ENCODE measurements at places on chromosomes 2 and 18.
A peak's percentile ranks its signal among the peaks of the same experiment; 100 is the strongest.

DNA sequence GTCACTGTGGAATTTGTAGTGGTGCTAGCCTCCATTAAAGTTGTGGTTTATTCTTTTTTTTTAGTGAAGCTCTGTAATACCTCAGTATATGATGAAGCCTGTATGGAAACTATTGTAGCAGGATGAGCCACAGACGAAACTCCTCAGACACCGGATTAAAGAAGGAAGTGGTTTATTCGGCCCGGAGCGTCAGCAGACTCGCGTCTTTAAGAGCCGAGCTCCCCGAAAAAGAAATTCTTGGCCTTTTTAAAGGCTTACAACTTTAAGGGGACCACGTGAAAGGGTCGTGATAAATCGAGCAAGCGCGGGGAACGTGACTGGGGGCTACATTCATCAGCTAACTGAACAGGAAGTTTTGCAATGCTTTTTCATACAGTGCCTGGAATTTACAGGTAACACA is 8.1 kb upstream of the CCL20 start:
- no peak for DNase-seq

GRCh38 chr2:199602271-199602895 is 144.6 kb upstream of the SATB2 start:
- no peak for DNase-seq

- DNase-seq: no peak
These were observed 27.7 kb downstream of the HS1BP3 start for GRCh38 chr2:20623241-20623640.

DNA sequence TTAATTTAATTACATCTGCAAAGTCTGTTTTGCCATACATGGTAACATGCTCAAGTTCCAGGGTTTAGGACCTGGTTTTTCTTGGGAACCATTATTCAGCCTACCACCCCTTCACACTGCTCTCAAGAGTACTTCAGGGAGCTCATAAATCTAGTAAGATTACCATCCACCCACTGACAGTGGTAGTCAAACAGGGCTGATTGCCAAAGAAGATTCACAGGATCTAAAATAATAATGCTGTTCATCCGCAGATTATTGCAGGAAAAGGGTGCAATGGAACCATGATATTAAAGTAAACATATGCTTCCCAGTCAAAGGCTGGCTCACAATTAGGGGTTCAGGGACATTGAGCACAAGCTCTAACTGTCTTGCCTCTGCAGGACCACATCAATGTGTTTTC is 148.0 kb upstream of the CYRIA start:
- no peak for DNase-seq

GRCh38 chr18:10524507-10525370 is 1.1 kb upstream of the NAPG start:
- DNase-seq: no peak

GRCh38 chr2:130355172-130355577 is 681 bp upstream of the PTPN18 start:
- no peak for DNase-seq

- no peak for DNase-seq
These were observed 164.6 kb downstream of the SEPTIN10 start for GRCh38 chr2:109448946-109449788.

DNA sequence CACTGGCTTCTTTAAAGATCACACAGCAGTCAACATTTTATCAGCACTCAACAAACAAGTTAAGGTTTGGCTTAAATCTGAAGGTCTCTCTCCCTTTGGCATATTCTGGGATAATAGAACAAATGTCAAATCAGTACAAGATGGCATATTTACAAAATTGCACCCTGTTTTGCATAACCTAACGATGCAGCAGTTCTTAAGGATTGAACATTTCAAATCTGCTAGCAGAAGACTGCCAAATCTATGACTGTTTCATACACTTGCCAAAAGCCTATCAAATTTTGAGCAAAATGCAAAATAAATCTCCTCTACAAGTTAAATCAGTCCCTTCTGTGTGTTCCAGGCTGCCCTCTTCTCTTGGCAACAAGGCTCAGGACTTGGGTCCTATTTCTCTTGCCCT is 73.6 kb downstream of the DPP4 start:
- DNase-seq: no peak

GRCh38 chr2:147051814-147052213 is 793.0 kb upstream of the ACVR2A start:
- no peak for DNase-seq

- DNase-seq: no peak
These were observed 2.8 kb downstream of the CNOT11 start for GRCh38 chr2:101255501-101255900.

DNA sequence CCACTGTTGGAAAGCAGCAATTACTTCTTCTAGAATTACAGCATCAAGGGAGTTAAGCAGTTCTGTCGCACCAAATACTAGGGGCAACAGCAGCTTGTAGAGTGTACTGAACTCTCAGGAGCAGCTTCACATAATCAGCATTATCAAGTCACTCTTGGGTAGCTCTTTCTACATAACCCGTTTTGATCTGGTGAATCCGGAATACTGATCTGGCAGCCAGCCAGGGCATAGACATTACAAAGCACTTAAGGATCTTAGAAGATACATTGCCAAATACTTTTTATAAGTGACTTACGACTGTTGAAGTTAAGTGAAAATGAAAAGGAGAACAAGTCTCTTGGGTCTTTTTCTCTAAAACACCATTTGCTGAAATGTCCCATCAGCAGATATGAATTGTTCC is 73.2 kb upstream of the NETO1 start:
- DNase-seq: no peak

- DNase-seq: no peak
These were observed 462.7 kb downstream of the TGIF1 start for GRCh38 chr18:3912705-3913104.

- DNase-seq: no peak
These were observed 201.3 kb downstream of the EPHA4 start for GRCh38 chr2:221370857-221371211.

- no peak for DNase-seq
These were observed 172.5 kb downstream of the PDE11A start for GRCh38 chr2:177900082-177900481.

GRCh38 chr2:145460112-145460511 is 940.2 kb upstream of the ZEB2 start:
- DNase-seq: no peak

DNA sequence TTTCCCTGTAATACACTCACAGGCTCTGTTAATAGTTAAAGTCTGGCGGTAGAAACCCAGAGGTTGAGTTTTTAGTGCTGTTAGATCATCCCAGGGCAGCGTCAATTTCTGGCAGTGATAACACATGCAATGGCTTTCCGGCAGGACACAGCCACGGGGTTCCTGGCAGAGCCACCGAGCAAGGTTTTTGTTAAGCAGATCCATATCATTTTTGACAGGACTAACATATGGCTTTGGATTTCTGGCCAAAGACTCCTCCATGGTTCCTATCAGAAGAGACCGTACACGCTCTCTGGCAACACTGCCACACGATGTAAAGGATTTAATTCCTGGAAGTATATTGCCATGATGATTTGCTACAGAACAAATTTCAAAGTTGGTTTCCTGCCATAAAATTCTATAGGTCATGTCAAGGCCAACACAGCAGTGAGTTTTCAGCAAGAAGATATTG is 854.3 kb downstream of the LRRTM4 start:
- no peak for DNase-seq

DNA sequence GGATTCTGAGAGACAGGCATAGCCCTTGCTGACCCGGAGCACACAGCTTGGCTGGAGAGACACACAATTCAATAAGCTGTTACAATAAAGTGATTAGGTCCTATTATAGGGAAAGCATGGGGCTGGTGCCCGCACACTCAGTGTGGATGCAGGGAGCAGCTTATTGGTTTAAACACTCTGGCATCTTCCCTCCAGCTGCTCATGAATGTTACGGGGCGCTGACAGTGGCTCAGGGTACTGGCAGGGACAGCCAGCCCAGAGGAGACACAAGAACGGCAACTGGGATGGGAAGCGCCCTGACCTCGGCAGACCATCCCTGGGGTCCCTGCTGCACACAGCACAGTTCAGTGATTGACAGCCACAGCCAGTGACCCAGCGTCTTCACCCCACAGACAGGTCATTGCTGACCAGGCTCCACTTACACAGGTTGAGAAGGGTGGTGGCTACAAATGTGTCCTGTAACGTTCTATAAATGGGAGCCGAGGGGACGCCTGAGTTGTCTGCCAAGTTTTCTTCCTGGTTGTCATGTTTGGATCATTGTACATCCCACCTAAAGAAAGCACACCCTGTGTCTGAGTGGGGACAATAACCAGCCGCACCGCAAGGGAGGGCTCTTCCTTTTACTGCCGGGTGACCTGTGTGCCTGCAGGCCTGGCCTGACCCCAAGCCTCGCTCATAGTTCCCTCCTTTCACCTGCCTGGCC is 60.3 kb downstream of the SH3BP4 start:
- no peak for DNase-seq

- DNase-seq: peak; percentile 85
These were observed at the start of gene MRPS9 for GRCh38 chr2:105037572-105038382. Gene MRPS9 (plus strand): TSS chr2:105038069. CDS start chr2:105038093, 24 bp downstream.

DNA sequence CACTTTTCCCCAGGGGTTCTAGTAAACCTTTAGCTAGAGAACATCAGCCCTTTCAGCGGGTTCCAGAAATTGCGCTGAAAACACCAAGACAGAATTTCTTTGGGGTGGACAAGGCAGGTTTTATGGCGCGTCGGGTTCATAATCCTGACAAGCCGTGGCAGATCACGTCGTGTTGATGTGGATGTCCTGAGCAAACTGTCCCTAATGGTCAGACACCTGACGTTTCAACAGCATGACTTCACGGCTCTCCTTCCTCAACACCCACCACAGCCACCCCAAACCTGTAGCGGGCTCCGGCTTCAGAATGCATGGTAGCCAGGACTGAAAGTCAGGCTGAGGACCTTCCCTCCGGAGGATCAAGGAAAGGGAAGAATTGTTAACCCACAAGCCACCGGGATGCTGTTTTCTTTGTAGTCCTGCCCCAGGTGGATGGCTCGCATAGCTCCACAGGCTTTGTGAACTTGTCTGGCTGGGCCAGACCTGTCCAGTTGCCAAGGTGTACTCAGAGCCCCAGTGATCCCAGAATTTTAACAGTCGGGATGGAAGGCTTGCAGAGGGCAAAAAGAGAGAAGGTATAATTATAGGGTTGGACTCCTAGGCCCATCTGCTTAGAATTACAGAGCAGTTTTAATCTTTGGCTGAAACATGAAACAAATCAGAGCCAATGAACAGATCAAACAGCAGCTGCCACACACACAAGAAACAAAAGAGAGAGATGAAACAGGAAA is 1.5 kb downstream of the APCDD1 start:
- DNase-seq: no peak

DNA sequence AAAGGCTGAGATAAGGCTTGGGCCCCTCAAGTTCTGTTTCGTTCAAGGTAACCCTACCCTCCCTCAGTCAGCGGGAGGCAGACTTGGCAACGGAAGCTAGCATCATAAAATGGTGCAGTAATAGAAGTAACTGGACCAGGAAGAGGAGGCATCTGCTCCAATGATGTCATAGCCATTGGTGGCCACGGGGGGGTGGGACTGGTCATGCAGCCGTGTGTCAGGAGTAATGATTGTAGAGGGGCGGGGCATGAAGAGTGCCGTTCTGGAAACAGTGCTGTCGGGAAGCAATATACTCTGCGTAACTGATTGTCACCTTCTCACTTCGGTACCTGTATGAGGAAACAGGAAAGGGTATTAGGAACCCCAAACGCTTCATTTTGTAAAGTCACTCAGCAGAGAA is 6.9 kb upstream of the POLR2D start:
- no peak for DNase-seq

GRCh38 chr18:44823782-44824181 is 143.1 kb downstream of the SETBP1 start:
- no peak for DNase-seq

GRCh38 chr2:12806549-12807242 is 90.0 kb downstream of the TRIB2 start:
- DNase-seq: no peak

DNA sequence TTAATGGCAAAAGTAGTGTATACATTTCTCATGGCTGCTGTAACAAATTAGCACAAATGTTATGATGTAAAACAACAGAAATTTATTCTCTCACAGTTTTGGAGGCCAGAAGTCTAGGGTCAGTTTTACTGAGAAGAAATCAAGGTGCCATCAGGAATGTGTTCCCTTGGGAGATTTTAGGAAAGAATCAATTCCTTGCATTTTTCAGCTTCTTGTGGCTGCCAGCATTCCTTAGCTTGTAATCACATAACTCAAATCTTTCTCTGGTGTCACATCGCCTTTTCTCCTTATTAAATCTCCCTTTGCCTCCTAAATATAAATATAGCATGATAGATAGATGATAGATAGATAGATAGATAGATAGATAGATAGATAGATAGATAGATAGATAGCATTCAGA is 307.0 kb upstream of the REG3G start:
- no peak for DNase-seq

- peak; percentile 67 for DNase-seq
These were observed 74.9 kb downstream of the LONRF2 start for GRCh38 chr2:100247256-100248043.

- DNase-seq: no peak
These were observed 99.5 kb upstream of the ITGB6 start for GRCh38 chr2:160299540-160299939.

DNA sequence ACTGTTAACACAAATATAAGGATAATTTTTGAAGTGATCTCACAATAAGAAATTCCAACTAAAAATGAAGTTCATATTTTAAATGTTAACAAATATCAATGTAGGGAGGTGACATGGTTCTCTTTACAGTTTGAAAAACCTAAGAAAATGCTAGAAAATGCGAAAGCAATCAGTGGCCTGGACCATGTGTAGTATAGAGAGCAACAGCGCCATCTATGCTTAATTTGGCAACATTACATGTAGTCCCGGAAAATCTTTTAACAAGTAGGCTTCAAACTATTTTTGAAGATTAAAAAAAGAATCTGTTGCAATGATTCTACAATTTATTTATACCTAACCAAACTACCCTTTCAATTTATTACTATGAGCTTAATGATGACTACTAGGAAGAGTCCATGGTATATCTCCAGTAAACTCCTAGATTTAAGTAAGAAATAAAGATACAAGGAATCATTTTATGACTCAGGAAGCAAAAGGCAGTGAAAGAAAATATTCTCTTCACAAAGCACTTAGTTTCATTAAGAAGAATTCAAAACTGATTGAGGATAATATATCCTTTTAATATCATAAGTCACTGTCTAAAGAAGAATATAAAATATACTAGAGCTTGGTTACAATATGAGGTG is 33.3 kb downstream of the NDUFA10 start:
- no peak for DNase-seq

DNA sequence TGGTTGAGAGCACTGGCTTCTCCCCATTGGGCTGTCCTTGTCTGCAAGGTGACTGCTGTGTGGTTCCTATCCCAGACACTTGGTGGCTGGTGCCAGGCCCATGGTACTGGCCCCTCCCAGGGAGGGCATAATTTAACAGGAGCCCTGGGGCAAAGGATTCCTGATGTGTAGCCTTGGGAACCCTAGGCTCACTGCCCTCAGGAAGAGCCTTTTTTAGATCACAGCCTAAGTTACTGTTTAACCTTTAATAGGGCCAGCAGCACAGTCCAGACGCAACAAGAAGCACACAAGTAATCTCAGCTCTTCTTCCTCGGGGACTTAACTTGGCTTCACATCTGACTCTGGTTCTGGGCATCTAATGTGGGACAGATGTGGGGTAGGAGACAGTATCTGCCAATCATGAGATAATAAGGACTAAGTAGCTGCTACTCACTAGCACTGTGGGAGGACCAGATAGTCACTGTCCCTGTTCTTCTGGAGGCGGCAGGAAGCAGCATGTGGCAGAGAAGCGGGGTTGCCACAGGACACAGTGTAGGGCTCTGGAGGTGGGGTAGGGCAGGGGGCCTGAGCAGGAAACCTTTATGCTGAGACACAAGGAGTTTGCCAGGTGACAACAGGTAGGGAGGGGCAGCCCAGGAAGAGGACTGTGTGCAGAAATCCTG is 136.3 kb downstream of the TMEM17 start:
- DNase-seq: no peak

- DNase-seq: no peak
These were observed 119.1 kb downstream of the LRATD1 start for GRCh38 chr2:14751581-14751980.
